NCI-H226 (cell line): ENCODE measurements at places on chromosomes 12 and 14.

GRCh38 chr12:86543716-86544115, 287.5 kb upstream of the MGAT4C start:
- DNase-seq, result no peak

DNA sequence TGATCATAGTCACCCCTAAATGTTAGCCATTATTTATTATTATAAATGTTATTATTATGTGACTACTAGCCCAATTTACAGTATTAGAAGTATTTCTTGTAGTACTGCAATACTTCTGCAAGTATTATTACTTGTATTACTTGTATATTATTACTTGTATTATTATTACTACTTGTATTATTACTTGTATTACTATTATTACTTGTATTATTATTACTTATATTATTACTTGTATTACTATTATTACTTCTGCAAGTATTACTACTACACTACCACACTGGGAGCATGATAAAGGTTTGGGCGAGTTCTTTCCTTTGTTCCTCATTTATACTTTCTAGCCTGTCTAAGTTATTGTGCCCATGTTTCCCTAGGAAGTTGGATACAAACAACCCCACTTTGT, 67.9 kb downstream of the NOS1 start:
- no peak for DNase-seq

GRCh38 chr14:88156127-88156526, 151.2 kb downstream of the GPR65 start:
- DNase-seq, result no peak

- no peak for DNase-seq
Measured at GRCh38 chr14:68284333-68284732, 464.8 kb downstream of the RAD51B start.

DNA sequence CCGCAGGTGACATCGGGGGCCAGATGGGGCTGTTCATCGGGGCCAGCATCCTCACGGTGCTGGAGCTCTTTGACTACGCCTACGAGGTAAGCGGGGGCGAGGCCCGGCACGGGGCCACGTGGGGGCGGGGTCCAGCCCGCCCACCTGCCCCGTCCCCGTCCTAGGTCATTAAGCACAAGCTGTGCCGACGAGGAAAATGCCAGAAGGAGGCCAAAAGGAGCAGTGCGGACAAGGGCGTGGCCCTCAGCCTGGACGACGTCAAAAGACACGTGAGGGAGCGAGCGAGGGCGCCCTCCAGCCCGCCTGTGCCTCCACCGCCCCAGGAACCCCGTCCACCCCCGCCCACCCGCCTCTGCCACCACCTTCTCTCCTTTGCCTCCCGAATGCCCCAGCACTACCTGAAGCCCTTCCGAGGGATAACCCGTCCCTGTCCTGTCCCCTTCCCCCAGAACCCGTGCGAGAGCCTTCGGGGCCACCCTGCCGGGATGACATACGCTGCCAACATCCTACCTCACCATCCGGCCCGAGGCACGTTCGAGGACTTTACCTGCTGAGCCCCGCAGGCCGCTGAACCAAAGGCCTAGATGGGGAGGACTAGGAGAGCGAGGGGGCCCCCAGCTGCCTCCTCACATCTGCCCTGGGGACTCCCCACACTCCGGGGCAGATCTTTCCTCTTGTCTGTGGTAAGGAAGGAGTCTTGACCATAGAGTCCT, 3.9 kb upstream of the SMARCD1 start:
- no peak for DNase-seq

GRCh38 chr12:12909228-12909994, 18.0 kb downstream of the GPRC5A start:
- no peak for DNase-seq

DNA sequence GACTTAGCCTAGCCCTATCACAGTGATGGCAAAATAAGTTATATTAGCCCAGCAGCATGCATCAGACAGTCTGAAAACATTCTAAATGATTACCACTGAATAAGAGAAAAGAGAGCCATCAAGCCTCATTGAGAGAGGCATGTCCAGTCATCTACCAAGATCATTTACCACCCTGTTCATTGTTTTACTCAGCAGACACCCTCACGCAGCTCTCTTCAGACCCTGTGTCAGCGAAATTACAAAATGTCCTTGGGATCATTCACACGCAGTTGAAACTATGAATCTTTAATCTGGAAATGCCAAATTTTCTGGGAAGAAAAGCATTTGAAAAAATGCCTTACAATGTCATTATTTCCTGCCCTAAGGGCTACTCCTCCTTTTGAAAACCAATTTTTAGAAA, 89.5 kb downstream of the PTPRO start:
- no peak for DNase-seq

GRCh38 chr12:123621101-123621500, 12.4 kb downstream of the EIF2B1 start:
- DNase-seq, result no peak

- DNase-seq, result peak; percentile 65
Measured at GRCh38 chr12:55681142-55682077, 26.3 kb downstream of the ITGA7 start.

DNA sequence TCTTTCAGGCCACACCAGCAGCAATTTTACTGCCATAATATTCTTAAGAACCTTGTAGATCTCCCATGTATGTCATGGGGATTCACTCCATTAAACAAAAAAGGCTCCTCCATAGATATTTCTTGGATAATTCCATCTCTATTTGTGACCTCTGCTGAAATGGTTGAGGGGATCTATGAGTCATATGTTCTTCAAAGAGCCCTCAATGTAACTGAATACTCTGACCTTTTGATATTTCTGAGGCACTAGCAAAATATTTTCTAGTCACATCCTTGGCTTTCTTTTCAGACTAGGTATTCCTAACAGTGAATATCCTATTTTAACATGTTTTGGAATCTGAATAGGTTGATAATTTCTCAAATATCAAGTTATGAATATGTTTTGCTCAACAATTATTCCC, 6.6 kb downstream of the NELL2 start:
- no peak for DNase-seq

GRCh38 chr12:22499445-22499844, 44.9 kb downstream of the C2CD5 start:
- no peak for DNase-seq

GRCh38 chr12:48285751-48286650, 64.7 kb downstream of the ZNF641 start:
- DNase-seq, result no peak

DNA sequence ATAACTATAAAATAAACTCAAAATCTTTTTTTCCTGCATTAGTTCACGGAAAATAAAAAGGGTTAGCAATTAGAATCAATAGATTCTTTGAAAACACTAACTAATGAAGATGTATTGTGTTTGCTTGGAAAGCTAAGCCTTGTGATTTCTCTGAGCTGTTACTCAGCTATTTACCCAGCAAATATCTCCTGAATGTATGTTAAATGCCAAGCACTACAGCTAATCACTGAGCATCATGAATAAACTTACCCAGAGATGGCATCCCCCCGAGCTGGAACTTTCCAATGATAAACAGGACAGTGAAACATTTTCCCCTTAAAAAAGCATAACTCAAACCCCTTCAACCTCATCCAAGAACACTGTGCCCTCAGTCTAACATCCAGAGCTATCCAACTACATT, 71.2 kb downstream of the SLC2A13 start:
- DNase-seq, result no peak

GRCh38 chr12:108918206-108918605, 38.3 kb downstream of the DAO start:
- DNase-seq, result no peak

DNA sequence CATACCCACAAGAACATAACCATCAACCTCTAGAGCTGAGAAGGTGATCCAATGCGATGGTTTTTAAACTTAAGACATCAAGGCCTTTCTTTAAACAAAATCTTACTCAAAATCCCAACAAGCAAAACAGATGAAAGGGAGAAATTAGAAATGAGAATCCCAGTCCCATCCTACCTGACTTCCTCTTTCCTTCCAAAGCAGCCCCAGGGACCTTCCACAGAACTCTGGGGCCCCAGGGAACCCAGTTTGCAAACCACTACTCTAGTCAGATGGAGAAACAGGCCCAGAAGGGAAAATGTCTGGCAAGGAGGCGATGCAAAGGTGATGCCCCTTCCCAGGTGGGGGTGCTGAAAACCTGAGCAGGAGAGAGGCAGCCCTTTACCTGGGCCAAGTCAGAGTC, 29.0 kb upstream of the CMKLR1 start:
- no peak for DNase-seq

DNA sequence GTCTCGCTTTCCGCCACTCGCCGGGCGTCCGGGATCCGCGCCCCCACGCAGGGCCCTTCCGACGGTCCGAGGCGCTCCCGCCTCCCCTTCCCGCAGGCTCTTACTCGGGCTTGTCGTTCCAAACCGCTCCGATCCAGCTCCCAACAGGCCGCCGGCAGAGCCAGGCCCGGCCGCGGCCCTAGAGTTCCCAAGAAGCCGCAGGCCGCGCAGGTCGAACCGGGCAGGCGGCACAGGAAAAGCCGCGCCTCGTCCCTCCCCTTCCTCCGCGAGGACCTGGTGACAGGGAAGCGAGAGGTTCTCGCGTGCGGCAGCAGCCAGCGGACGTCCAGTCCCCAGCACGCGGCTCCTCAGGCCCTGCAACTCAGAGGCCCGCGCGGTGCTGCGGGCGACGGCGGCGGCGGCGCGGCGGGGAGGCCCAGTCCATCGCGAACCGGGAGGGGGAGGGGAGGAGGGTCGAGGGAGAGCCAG, 272 bp downstream of the HECTD1 start:
- peak; percentile 75 for DNase-seq

- no peak for DNase-seq
Measured at GRCh38 chr14:61608245-61609165, 86.8 kb upstream of the HIF1A start.

GRCh38 chr12:92539976-92540781, 162.6 kb upstream of the PLEKHG7 start:
- no peak for DNase-seq

- peak; percentile 4 for DNase-seq
Measured at GRCh38 chr12:123233505-123234308, 471 bp downstream of the MTRFR start.
